HT-29 (cell line): ENCODE measurements at places on chromosomes 2 and 18.
A peak's percentile ranks its signal among the peaks of the same experiment; 100 is the strongest.

GRCh38 chr2:110744429-110744828 is 12.1 kb downstream of the ACOXL start:
- no peak for DNase-seq

GRCh38 chr2:206204710-206205109 is 45.0 kb downstream of the EEF1B2 start:
- no peak for DNase-seq

- no peak for DNase-seq
Observed at GRCh38 chr2:52960881-52961280, 806.7 kb upstream of the CHAC2 start.

GRCh38 chr2:64966017-64966416 is 23.2 kb upstream of the SLC1A4 start:
- no peak for DNase-seq

DNA sequence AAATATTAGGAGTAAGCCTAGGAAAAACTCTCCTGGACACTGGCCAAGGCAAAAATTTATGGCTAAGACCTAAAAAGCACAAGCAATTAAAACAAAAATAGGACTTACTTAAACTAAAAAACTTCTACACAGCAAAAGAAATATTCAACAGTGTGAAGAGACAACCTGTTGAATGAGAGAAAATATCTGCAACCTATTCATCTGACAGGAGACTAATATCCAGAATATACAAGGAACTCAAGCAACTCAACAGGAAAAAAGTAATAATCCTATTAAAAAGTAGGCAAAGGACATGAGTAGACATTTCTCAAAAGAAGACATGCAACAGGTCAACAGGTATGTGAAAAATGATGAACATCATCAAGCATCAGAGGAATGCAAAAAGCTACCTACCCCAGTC is 431.1 kb downstream of the ZEB2 start:
- no peak for DNase-seq

- DNase-seq, result no peak
Observed at GRCh38 chr2:207352978-207353671, 176.6 kb upstream of the CREB1 start.

GRCh38 chr18:44579028-44579702 is 101.5 kb upstream of the SETBP1 start:
- DNase-seq, result peak; percentile 1

DNA sequence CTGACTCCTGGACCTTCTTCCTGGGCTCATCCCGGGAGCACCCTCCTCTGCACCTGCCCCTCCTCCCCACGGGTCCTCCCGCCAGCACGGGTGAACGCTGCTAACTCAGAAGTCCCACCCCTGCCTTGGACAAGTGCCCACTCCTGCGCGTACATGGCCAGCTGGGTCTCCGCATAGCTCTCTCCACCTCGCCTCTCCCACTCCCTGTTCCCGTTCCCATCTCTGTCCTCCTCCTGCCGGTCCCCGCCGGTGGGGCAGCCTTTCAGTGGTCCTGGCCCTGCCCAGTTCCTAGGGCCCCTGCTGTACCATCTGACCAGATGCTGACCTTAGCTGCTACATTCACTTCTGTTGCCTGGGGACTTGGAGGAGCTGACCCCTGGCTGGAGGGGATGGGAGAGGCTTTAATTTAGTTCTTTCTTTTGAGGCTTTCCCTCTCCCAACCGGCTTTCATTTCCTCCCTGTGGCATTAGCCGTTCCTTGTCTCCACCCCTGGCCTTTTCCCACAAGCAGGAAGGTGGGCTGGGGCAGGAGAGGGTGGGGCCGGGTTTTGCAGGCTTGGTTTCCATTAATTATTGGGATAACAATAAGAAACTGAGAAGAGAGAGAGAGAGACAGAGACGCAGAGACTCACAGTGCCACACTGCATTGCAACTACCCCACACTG is 136.1 kb downstream of the SH3BP4 start:
- DNase-seq, result peak; percentile 9

- peak; percentile 60 for DNase-seq
Observed at GRCh38 chr2:233413559-233414272, 59.4 kb downstream of the DGKD start.

DNA sequence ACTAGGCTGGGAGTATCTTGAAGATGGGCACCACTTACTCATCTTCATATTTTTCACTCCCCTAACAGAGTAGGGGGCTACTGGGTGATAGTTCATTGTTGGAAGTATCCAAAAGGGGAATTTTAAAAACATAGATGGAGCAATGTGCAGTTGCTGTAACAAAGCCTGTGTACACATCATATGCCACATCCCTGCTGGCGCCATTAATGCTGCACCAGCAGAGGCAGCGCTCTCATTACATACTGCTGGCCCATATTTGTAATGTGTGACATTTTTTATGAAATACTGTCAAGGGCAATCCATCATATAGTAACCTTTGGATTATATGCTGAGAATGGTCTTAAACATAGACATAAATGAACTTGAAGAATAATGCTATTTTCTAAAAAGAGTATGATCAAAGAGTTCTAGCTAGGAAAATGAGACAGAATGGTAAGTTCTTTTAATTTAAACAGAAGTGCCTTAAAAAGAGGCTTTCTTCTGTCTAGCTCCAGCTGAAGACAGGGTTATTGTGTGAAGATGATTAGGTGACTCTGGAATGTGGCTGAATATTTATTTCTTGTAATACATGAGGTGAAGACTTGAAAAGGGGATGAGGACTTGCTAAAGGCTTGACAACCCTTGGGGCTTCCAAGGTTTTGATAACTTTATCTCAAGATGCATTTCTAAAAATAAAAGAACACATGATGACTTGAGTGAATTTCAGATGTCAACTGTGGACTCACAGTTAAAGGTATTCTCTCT is 2.4 kb upstream of the TMEM178A start:
- no peak for DNase-seq

DNA sequence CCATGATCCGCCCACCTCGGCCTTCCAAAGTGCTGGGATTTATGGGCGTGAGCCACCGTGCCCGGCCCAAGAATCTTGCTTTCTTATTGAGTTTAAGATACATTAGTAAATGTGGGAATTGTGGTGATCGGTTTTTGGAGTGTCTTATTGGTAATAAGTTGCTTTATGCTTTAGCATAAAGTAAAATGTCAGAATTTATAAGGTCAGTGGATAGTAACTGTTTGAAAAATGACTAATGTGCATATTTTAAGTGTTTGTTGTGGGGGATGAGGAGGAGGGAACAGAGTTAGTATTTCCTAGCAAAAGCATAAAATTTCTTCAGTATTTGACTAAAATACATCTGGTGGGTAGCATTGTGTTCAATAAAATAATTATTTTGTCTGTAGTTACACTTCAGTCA is 77.4 kb downstream of the SLC39A10 start:
- no peak for DNase-seq

DNA sequence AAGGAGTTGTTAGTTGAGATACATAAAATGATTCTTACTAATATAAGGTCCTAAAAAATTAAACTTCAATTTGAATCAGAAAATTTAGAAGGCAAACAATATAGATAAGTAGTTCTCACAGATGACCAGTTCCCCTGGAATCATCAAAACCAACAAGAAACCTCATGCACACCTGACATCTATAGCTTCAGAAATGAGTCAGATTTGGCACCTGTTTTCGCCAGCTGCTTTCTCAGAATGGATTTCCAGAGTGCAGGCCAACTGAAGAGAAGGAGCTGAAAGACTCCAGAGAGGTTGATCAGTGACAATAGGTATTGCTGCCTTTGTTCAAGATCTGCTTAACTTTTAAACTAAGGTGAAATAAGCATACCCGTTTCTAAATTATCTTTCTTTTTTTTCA is 192.4 kb downstream of the RDH14 start:
- DNase-seq, result no peak

DNA sequence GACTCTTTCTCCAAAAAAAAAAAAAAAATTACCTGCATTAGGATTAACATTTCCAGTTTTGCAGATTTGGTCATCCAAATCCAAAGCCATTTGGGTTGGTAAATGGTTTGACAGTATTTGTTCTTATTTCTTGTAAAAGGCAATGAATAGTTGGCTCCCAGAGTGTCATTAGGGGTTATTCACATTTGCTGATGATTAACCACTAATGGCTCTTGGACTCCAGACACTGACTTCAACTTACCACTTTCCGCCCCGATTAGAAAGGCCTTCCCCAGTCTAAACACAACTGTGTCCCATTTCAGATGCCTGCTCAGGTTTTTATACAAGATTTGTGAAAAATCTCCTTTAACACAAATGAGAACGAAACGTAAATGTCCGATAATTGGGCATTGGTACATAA is 9.6 kb upstream of the TGIF1 start:
- no peak for DNase-seq

GRCh38 chr2:221034973-221035372 is 537.1 kb downstream of the EPHA4 start:
- DNase-seq, result no peak

GRCh38 chr2:10385933-10386773 is 62.0 kb downstream of the ODC1 start:
- DNase-seq, result no peak

- DNase-seq, result no peak
Observed at GRCh38 chr2:127321303-127321702, 27.4 kb upstream of the ERCC3 start.

GRCh38 chr18:55862693-55863390 is 274.9 kb upstream of the TCF4 start:
- no peak for DNase-seq
